CD4-positive, alpha-beta T cell treated with Interleukin-2 at 100 ng/mL for 4 hours (primary cell): ENCODE measurements at places on chromosomes 7 and 10.

GRCh38 chr10:51950996-51951555 lies 251.7 kb upstream of the CSTF2T start:
- no peak for DNase-seq

DNA sequence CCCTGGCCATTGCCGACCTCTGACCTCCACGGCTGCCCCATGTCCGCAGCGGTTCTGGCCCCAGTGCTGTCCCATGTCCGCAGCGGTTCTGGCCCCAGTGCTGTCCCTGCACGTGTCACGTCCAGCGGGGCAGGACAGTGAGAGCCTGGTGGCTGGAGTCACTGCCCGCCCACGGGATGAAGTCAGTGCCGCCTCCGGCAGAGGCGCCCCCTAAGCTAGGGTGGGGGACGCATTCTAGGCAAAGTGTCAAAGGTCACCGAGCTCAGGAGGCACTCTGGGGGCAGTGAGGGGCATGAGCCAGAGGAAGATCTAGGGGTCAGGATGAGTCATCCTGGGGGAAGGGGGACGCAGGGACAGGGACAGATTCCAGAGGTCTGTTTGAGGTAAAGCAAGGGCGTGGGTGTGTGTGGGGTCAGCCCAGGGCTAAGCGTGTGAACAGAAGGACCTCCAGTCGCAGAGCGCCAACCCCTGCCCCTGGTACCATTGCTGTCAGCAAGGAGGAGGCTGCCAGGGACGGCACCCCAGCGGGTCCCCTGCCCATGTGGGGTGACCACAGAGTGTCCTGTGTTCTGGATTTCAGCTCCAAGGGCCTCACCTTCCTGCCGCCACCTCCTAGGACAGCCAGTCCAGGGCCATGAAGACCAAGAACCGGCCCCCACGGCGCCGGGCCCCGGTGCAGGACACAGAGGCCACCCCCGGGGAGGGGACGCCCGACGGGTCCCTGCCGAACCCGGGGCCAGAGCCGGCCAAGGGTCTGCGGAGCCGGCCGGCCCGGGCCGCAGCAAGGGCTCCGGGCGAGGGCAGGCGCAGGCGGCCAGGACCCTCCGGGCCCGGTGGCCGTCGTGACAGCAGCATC lies 665 bp downstream of the BHLHA15 start:
- DNase-seq, result no peak

DNA sequence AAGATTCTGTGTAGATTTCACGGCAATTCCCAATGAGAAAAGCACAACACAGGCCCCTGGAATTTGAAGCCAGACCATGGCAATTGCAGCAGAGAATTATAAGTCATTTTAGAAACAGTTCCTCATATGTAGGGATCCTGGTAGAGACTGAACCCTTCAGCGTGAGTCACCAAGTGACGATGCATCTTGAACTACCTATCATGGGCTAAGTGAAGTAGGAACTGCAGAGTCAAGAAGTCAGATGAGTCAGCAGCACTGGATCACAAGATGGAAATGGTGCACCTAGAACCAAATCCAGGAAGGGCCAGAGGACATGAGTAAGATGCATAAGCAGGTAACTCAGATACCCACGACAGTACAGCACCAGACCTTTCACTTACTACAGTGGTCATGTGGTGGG lies 140.0 kb upstream of the TPK1 start:
- no peak for DNase-seq

- DNase-seq, result no peak
Measured at GRCh38 chr10:68367121-68367520, 34.4 kb upstream of the PBLD start.

DNA sequence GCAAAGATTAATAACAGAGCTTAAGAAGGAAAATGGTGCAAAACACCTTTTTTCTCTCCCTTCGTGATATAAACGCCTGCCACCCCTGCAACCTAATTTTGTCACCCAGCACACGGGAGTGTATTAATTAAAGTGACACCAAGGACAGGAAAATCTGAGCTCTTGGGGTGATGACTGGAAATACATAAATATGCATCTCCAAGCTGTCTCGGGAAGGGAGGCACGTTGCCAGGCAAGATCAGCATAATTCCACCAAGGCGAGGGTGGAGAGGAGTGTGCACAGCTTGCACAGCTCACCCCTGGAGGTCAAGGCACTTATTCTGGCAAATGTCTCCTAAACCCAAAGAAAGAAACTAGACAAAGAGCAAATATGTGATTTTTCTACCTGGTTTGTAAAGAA lies 700.9 kb downstream of the GRID1 start:
- DNase-seq, result no peak
